Large intestine (tissue), 12 donors: ENCODE measurements at places on chromosomes 5 and 9. TPM values are rescaled to one million over a fixed set of nuclear protein-coding genes. Genes with fewer than 3 reads are reported as not detected.

- DNase-seq, result no peak
Observed at GRCh38 chr5:30458681-30459080, 734.8 kb upstream of the CDH6 start.

DNA sequence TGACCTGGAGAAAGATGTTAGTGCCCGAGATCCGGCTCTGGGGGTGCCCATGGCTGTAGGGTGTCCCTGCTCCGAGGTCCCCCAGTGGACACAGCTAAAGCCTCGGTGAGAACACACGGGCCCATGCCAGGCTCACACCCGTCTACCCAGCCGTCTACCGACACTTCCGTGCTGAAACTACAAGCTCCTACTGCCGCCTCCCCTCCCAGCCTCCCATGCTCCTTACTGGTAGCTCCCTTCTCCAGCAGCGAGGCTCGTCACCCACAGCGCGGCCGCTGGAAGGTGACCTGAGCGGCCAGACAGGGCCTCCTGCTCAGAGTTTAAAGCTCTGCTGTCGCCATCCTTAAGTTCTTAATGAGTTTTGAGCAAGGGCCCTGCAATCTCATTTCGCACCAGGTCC, 33.2 kb upstream of the CLPTM1L start:
- no peak for DNase-seq

DNA sequence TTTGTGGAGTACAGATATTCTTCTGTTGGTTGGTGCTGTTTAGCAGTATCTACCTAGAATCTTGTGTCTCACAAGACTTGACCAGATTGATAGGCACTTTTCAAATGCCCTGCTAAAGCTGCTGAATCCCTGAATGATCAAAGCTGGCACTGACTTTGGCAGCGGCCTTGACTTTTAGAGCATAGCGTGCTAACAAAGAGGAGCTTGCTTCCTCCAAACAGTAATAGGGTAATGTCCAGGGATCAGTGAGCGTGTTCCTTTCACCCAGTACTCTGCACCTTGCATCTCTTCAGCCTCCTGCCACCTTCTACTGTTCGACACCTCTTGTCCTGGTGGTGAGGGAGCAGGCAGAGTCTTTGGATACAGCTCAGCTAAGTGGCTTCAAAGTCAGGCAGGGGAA, 100.8 kb downstream of the IQGAP2 start:
- no peak for DNase-seq

GRCh38 chr9:92245005-92245797, 48.3 kb downstream of the IARS1 start:
- no peak for DNase-seq

- DNase-seq, result no peak
Observed at GRCh38 chr5:169195601-169196000, 105.3 kb downstream of the SLIT3 start.

DNA sequence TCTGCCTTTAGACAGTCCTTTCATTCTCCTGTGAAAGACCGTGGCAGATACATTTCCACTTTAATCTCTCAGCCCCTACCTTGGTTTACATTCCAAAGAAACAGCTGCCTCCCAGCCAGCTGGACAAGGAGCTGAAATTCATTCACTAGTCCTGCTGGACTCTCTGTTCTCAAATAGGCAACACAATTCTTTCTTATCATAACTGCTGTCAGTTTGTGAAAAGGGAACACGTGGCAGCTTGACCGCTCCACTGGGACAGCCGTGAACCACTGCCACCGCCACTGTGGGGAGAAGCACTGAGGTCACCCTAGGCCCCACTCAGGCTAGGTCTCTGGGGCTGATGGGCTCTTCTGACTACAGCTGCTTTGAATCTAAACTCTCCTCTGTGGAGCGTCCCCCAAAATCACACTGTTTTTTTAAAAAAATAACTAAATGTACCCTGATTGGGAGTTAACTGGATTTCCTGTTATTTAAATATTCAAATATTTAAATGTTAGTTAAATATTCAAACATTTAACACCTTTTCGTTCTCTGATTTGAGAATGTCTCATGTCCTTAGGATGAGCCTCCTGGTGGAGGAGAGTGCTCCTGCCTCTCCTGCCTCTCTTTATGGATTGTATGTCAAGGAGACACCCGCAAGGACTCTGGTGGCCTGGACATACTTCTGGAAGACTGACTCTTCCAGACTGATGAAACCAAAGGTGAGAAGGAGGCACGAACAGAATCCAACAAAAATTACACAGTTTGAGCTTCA, 120.1 kb downstream of the BOD1 start:
- DNase-seq, result no peak

GRCh38 chr5:163993126-163993525, 487.7 kb downstream of the MAT2B start:
- no peak for DNase-seq

DNA sequence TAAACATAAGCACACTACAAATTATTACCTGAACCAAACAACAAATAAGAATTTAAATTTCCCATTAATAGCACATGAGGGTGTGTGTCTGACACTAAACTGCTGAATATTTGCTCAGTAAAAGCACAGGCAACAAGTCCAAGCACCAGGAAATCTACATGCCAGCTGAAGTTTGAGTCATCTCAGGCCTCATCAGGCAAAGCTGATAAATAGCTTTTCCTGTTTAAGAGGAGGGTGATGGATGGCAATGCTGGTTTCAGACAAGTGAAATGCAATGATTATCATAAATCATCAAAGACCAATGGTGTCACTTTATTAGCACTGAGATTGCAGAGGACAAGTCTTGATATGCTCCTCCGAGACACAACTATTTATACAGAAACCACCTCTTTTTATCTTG, 1668.0 kb upstream of the C9orf72 start:
- DNase-seq, result no peak

DNA sequence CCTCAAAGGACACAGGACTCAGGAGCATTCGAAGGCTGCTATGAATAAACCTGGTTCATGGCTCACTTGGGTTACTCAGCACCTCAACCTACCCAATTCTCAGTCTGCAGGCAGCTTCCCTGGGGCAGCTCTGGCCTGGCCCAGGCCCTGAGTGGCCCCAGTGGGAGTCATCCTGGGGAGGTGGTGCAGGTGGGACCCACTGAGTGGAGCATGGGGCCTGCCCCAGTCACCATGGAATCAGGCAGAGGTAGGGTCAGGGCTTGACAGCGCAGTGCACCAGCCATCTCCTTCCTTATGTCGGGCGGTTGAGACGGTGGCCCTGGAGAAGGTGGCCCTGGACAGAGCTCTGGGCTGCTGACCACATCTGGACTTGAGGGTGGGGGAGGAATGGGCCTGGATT, 19.2 kb downstream of the PLEKHG4B start:
- no peak for DNase-seq

GRCh38 chr9:37918665-37919170, 14.8 kb upstream of the SLC25A51 start:
- DNase-seq, result no peak

IL13 gene
- 0.07 TPM for polyA plus RNA-seq

ACTBL2 gene
- polyA plus RNA-seq, result 0.01 TPM

TOMM5 gene
- polyA plus RNA-seq, result 135 TPM
